ENCODE measurements at places on chromosomes 5 and 9. TPM values are rescaled to one million over a fixed set of nuclear protein-coding genes. Genes with fewer than 3 reads are reported as not detected.
A peak's percentile ranks its signal among the peaks of the same experiment; 100 is the strongest.

DNA sequence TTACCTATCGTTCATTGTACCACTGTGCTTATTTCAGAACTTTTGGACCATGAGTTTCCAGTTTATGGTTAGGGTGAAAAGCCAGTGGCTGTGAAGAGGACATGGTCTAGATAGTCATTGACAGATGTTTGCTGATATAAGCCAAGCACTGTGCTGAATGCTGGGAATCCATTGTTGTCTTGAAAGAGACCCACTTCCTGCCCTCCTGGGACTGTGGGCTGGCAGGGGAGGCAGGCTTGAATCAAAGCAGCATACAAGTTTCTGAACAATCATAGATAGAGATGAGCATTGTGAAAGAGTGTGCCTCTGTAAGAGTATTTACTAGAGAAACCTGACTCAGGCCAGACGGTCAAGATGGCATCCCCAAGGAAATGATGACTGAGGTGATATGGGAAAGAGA, 73.4 kb downstream of the NMUR2 start:
- no peak for DNase-seq
- H3K36me3 ChIP-seq: no peaks in the 10 kb centered on the region
- H3K27ac ChIP-seq: no peak overlapping the region
- no peaks in the 10 kb centered on the region for H3K27me3 ChIP-seq
- H3K4me1 ChIP-seq: no peaks in the 10 kb centered on the region

GRCh38 chr5:672329-673160, 20.6 kb downstream of the TPPP start:
- peak overlapping the region; percentile 4 for H3K4me3 ChIP-seq
- H3K4me1 ChIP-seq: peaks cover 29% of the 10 kb centered on the region
- peak overlapping the region; percentile 59 for H3K27ac ChIP-seq
- no peaks in the 10 kb centered on the region for H3K36me3 ChIP-seq
- peak; percentile 97 for DNase-seq

DNA sequence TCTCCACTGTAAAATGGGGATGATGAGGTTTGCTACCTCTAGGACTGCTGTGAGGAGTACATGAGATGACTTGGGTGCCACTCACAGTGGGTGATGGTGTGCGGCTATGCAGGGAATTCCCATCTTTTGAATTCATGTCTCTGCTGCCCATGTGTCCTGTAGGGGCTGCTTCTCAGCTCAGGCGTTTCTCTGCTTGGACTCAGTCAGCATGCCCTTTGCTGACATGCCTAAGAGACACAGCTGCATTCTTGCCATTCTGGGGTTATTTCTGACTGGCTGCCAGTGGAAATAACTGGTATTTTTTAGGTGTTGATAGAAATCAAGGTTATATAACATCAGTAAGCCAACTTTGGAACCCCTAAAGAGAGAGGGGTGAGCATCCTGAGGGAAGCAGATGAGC, 24.3 kb upstream of the XPA start:
- DNase-seq: no peak
- H3K27ac ChIP-seq: no peak overlapping the region
- H3K4me3 ChIP-seq: no peak overlapping the region
- no peaks in the 10 kb centered on the region for H3K4me1 ChIP-seq

GRCh38 chr5:112210430-112211005, 208.6 kb downstream of the EPB41L4A start:
- no peak overlapping the region for H3K4me3 ChIP-seq

DNA sequence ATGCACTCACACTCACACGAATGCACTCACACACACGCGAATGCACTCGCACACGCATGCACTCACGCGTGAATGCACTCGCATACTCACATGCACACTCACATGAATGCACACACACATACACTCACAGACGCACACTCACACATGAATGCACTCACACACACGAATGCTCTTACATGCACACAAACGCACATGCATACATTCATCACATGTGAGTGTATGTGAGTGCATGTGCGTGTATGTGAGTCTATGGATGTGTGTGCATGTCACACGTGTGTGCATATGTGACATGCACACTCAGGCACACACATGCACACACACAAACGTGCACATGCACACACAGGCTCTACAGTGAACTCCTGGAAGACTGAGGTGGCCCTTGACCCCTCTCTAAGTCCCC, 121.7 kb downstream of the ADAMTS2 start:
- H3K4me3 ChIP-seq: no peak overlapping the region
- H3K27ac ChIP-seq: no peak overlapping the region
- no peaks in the 10 kb centered on the region for H3K36me3 ChIP-seq
- DNase-seq: no peak
- H3K4me1 ChIP-seq: no peaks in the 10 kb centered on the region

Gene ACTBL2
- not detected for total RNA-seq

Gene OMD
- not detected for total RNA-seq

Gene IFNB1
- not detected for total RNA-seq

DNA sequence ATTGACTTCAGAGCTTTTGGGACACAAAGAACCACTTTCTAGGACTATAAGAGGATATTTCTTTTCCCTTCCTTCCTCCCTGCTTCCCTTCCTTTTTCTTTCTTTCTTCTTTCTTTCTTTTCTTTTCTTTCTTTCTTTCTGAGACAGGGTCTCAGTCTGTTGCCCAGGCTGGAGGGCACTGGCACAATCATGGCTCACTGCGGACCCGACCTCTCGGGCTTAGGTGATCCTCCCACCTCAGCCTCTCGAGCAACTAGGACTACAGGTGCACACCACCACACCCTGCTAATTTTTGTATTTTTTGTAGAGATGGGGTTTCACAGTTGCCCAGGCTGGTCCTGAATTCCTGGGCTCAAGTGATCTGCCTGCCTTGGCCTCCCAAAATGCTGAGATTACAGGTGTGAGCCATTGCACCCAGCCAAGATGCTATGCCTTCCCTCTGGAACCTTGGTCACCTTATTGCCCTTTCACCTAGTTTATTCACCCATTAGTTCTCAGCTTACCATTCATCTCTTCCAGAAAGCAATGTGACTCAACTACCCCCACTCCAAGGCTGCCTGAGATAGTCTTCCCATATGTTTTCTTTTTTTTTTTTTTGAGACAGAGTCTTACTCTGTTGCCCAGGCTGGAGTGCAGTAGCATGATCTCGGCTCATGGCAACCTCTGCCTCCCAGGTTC, 10.1 kb downstream of the PLIN2 start:
- no peak overlapping the region for H3K27ac ChIP-seq
- no peaks in the 10 kb centered on the region for H3K27me3 ChIP-seq
- DNase-seq: no peak
- no peak overlapping the region for H3K4me3 ChIP-seq
- no peaks in the 10 kb centered on the region for H3K4me1 ChIP-seq

Gene C9orf43
- total RNA-seq: 0.86 TPM

Gene SYNPO
- total RNA-seq: not detected

Gene ZNF454
- 0.14 TPM for total RNA-seq

DNA sequence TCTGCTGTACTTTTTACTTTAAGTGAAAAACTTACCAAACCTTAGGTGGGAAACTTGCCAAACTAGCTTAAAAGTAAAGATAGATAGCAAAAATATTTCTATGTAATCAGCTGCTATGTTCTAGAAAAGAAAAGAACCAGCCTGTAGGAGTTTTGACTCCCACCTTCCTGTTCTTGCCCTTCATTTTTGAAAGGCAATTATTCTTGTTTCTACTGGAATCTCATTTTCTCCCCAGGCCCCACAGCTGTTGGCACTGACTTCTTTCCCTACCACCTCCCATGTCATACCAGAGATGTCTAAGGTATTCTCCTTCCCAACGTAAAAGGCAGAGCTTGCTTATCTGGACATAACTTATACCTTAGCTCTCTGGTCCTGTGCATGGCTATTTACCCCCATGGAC, 389.7 kb downstream of the ARHGEF28 start:
- no peaks in the 10 kb centered on the region for H3K36me3 ChIP-seq
- no peak for DNase-seq
- no peaks in the 10 kb centered on the region for H3K4me1 ChIP-seq
- H3K27ac ChIP-seq: no peak overlapping the region
- H3K4me3 ChIP-seq: no peak overlapping the region

Gene FOXD4L4
- total RNA-seq: 0.47 TPM

DNA sequence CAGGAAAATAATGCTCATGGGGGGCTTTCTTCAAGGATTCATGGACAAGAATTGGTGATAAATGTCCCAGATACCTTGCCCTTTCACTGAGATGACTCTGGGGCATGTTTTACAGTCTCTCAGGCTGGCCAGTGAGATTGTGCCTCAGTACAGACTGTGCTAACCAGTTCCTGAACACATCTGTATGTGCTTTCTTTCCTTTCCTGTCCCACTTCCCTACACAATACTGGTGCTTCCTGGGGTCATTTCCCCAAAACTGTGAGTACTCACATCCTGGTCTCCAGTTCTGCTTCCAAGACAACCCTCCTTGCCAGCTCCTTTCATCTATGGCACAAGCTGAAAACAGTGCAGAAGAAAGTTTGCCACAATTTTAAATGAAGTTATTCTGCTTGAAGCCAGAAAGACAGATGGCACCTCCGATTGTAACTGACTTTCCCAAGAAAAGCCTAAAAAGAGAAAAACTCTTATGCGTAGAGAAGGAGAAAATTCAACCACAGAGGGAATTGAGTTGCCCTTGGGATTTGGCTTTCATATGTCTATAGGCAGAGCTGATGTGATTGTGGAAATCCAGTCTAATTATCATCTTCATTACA, 134.7 kb downstream of the DRD1 start:
- no peak overlapping the region for H3K27ac ChIP-seq
- no peak for DNase-seq
- H3K4me3 ChIP-seq: no peak overlapping the region
- H3K27me3 ChIP-seq: no peaks in the 10 kb centered on the region
- no peaks in the 10 kb centered on the region for H3K4me1 ChIP-seq
- H3K36me3 ChIP-seq: no peaks in the 10 kb centered on the region

DNA sequence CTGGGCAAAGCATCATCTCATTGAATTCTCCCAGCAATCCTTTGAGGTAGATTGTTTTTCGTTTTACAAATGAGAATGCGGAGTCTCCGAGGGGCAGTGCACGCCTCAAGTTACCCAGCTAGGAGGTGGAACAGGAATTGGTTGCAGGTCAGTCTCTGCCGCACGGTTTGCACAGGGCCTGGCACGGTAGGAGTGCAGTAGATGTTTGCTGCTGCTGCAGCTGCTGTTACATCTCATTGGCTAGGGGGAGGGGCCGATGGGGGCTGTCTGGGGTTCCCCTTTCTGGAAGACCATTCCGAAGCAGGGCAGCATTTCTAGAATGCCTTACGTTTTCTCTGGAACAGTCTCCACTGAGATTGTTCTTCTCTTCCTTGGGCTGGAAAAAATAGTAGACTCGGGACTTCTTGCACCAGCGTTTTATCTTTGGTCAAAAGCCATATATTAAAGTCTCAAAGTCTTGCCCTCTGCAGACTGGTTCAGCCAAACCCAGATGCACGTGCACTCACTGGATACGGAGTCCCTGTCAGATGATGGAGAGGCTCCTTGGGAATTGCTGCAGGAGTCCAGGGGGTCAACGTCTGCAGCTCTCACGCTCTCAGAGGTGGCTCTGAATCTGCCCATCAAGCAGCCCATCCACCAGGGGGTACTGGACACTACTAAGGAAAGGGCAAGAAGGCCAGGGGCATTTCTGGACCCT, 1.2 kb downstream of the USP20 start:
- H3K4me3 ChIP-seq: peak overlapping the region; percentile 76
- H3K27ac ChIP-seq: peak overlapping the region; percentile 92
- H3K4me1 ChIP-seq: peaks cover 70% of the 10 kb centered on the region
- peak; percentile 24 for DNase-seq

Gene CPLANE1
- total RNA-seq: 8.5 TPM

GRCh38 chr5:71988808-71989207, 118.5 kb upstream of the MAP1B start:
- no peaks in the 10 kb centered on the region for H3K27me3 ChIP-seq
- no peak overlapping the region for H3K27ac ChIP-seq
- DNase-seq: no peak

DNA sequence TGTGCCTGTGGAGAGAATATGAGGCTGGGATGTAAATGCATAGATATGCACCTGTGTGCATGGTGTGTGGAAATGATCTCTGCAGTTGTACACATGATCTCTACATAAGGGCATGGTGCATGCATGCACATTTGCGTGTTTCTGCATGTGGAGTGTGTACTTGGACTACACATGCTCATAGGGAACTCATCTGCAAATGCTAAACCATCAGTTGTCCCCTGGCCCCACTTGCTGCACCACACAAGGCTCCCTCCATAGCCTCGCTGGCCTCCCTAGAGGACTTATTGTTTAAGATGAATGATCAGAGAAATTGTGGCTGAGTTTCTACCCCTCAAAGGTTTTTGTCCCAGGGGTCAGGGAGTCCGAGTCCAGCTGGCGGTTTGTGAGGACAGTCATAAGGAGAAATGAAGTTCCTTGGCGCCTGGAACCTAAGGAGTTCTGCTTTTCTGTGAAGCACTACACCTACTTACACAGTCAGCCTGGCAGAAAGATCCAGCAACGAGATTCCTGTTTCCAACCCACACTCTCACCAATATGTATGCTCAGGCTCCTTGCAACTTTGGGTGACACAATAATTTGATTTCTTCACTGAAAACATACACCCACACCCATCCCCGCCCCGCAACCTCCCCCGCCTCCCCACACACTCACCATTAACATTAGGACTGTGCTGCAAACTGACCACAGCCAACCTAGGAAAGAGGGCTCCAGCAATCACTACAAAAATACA, 79.9 kb upstream of the CPEB4 start:
- no peaks in the 10 kb centered on the region for H3K36me3 ChIP-seq
- no peak overlapping the region for H3K27ac ChIP-seq
- H3K4me3 ChIP-seq: no peak overlapping the region
- no peaks in the 10 kb centered on the region for H3K4me1 ChIP-seq

GRCh38 chr5:38827525-38827924, 18.3 kb upstream of the OSMR start:
- no peaks in the 10 kb centered on the region for H3K36me3 ChIP-seq
- H3K27ac ChIP-seq: no peak overlapping the region
- no peak for DNase-seq
- no peaks in the 10 kb centered on the region for H3K4me1 ChIP-seq

Measured in CD4-positive, alpha-beta memory T cell (primary cell).